NCI-H460 (cell line): ENCODE measurements at places on chromosomes 7 and 10. TPM values are rescaled to one million over a fixed set of nuclear protein-coding genes. Genes with fewer than 3 reads are reported as not detected.
A peak's percentile ranks its signal among the peaks of the same experiment; 100 is the strongest.

The SRPK2 gene
- 41.6 and 52.8 TPM in 2 replicates for total RNA-seq

The SPDYE1 gene
- not detected in 2 replicates for total RNA-seq

The ANK3 gene
- 46.6 and 65.7 TPM in 2 replicates for total RNA-seq

The CHST15 gene
- total RNA-seq, result 53.2 and 60.9 TPM in 2 replicates

The ADCY1 gene
- 1.5 and 2.3 TPM in 2 replicates for total RNA-seq

The BLNK gene
- total RNA-seq, result not detected in 2 replicates

The ICA1 gene
- total RNA-seq, result 17.1 and 24.1 TPM in 2 replicates

The ZNF282 gene
- 18.7 and 19.6 TPM in 2 replicates for total RNA-seq

The COL13A1 gene
- total RNA-seq, result 0.15 and 0.20 TPM in 2 replicates

DNA sequence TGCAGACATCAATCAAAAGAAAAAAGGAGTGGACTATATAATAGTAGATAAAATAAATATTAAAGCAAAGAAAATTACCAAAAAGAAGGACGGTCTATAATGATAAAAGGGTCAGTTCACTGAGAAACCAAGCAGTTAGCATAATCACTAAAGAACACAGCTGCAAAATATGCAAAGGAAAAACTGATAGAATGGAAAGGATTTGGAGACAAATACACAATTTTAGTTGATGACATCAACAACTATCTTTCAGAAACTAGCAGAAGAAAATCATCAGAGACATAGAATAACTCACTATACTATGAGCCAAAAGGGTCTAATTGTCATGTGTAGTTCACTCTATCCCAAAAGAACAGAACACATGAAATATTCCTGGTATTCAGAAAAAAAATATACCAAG is 316.4 kb upstream of the IGFBP3 start:
- DNase-seq, result no peak

DNA sequence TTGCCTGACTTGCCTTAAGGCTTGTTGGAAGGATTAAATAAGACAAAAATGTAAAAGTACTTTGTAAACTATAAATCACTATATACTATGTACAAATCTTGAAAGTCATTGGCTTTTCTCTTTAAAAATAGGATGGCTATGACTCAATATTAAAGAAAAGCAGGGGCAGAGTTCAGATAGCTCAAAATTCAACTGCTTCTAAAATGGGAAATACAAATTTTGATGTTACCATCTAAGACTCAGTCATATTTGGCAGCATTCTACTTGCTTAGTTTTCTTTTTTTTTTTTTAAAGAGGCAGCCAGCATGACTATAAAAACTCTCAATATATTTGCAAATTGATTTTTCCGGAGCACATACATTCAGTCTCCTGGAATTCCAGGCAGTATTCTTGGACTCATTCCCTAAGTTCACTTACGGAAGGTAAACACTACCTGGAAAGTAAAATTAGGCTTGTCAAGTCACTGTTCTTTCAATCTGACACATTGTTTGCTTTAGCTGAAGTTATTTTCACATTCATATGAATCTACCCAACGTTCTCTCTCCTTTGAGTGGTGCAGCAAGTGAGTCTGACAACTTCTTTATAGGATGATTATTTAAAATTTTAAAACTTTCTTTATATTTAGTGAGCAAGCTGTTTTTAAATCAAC is 133.8 kb upstream of the CCDC6 start:
- DNase-seq, result no peak

- no peak for DNase-seq
Measured at GRCh38 chr7:123569352-123570010, 11.9 kb upstream of the NDUFA5 start.

- peak; percentile 7 for DNase-seq
Measured at GRCh38 chr7:132270517-132270916, 305.8 kb downstream of the PLXNA4 start.

DNA sequence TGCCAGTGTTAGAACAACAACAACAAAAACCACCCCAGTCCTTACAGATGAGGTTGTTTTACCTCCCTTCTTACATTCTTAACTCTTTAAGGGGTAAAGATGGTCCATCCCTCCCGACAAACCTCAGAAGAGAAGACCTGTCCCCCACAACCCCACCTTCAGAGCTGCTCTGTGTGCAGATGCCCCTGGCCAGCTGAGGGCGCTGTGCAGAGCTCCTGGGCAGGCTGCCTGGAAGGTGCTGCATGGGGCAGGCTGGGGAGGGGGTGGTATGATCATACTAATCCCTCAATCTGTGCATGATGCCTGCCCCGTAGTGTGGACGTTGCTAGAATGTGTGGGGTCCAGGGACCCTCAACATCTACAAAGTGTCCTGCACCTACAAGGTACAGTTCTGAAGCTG is 387.1 kb downstream of the INHBA start:
- DNase-seq, result no peak

DNA sequence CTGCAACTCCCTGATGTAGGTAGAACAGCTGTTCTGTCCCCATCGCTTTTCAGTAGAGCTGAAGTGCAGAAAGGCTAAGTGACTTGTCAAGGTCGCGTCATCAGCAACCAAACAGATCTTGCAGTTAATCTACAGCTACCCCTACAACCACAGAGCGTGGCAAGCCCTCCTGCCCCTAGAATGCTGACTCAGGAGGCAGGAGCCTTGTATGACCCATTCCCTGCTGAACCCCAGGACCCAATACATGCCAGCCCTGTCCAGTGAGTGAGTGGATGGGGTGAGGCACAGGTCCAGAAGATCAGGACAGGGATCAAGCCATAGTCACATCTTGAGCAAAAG is 26.6 kb upstream of the GJD4 start:
- no peak for DNase-seq

DNA sequence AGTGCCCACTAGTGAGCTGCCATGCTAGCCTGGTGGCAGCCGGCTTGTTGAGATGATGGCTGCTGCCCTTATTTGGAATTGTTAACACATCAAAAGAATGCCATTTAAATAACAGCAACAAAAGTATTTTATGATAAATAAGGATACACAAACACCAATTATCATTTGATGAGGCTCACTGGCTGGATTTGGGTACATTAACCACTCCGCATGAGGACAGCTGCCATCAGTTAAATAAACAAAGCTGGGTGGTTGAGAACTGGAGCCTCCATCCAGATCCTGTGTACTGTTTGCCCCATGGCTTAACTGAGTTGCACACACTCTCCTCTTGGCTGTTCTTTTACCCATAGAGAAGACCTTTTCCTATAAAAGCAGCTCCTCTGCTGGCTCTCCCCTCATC is 103.8 kb downstream of the RGS10 start:
- no peak for DNase-seq

GRCh38 chr7:45052011-45052410 is 36.8 kb downstream of the NACAD start:
- DNase-seq, result no peak

- no peak for DNase-seq
Measured at GRCh38 chr7:31466036-31466435, 47.9 kb upstream of the ITPRID1 start.

- DNase-seq, result no peak
Measured at GRCh38 chr10:56874950-56875349, 513.9 kb upstream of the ZWINT start.

GRCh38 chr7:149791-150636 is 42.4 kb upstream of the FAM20C start:
- no peak for DNase-seq

GRCh38 chr7:93884541-93884940 is 6.0 kb downstream of the TFPI2 start:
- DNase-seq, result no peak

GRCh38 chr7:408751-409311 is 110.8 kb downstream of the PDGFA start:
- no peak for DNase-seq

GRCh38 chr10:29857843-29858701 is 201.3 kb downstream of the JCAD start:
- peak; percentile 59 for DNase-seq

DNA sequence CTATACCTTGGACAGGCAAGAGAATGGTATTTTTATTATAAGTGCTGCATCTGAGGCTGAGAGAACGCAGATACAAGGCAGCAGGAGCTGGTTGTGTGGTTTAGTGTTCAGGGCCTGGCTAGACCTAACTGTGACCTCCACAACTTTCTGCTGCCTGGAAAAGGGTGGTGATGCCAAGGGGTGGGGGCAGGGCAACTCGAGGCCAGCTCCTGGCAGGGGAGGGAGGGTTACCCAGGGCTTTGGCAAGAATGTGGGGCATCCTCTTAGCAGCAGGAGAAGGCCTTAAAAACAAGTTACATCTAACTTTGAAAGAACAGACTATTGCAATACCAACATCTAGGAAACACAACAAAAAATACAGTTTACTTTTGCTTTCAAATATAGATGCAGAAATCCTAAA is 13.0 kb downstream of the MXI1 start:
- DNase-seq, result no peak

- DNase-seq, result no peak
Measured at GRCh38 chr10:119863951-119864565, 8.6 kb downstream of the MCMBP start.

- no peak for DNase-seq
Measured at GRCh38 chr10:48740015-48740707, 55.5 kb downstream of the WDFY4 start.

GRCh38 chr7:31114593-31115343 is 62.7 kb downstream of the ADCYAP1R1 start:
- DNase-seq, result peak; percentile 30

GRCh38 chr7:132656846-132657776 is 80.8 kb upstream of the PLXNA4 start:
- DNase-seq, result peak; percentile 21

DNA sequence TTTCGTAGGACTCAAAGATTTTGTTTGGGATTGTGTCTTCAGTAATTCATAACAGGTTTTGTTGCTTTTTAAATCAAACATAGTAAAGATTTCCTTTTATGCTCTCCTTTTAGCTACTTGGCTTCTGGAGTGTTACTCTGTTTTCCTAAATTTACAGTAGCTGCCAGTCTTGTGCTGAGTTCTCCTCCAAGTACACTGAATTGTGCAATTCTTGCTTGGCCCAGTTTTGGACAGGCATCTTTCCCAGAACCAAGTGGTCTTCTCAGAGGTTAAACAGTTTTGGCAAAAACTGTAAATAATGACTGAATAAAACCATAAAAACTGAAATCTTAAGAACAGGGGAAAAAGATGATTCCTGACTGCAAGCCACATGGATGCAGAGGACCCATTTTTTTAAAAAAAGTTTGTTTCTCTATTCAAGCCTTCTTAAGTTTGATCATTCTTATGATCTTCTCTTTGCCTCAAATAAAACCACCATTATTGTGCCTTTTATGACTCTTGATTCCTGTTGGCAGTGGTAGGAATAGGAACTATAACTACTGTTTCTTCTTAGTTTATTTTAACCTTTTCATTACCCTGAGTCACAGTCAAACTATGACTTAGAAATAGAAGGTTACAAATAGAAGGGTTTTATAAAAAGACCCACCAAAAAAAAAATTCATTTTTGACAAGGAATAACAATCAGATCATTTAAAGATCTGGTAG is 88.0 kb downstream of the MDFIC start:
- DNase-seq, result no peak

GRCh38 chr10:18619016-18619415 is 32.4 kb downstream of the NSUN6 start:
- no peak for DNase-seq

GRCh38 chr10:116470071-116470470 is 42.4 kb downstream of the PNLIPRP3 start:
- no peak for DNase-seq

DNA sequence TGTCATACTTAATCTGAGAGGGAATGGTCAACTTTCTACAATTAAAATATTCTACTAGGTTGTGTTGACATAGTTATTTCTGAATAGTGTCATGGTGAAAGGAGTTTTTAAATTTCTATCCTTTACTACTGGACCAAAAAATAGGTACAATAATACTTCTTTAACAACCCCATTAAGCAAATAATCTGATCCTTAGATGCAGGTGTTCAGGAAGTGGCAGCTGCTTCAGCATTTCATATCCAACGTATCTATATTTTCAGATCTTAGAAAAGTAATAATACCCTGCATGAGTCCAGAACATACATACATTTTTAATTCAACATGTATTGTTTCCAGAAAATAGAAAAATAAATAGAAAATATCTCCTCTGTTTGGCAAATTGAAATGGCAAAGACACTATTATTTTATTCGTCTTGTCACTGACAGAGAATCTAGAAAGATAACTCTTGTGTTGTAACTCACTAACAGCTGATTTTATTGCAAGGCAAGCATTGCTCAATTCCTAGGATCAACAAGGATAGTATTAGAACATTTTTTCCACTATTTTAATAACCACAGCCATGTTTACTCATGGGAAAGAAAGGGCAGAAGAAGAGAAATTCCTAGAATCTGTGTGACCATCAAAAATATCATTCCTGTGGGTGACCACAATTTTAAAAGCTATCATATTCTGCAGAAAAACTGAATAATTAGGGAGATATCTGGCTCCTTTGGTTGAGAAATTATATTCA is 159.3 kb upstream of the CNTNAP2 start:
- DNase-seq, result no peak

DNA sequence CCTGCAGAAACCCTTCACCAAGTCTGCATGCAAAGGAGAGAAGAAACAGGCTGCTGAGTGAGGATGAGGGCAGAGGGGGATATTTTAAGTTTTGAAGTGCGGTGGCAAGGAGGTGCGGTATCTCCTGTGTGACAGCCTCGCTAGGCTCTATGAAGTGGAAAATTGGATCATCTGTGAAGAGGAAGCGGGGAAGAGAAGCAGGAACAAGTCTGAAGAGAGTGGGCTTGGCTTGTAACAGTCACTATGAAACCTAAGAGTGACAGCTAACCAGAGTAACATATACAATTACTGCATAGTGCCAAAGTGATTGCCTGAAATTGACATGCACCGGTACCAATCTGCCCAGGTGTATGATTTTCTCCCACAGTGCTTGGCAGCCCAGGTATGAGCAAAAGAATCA is 287.5 kb upstream of the KLF14 start:
- no peak for DNase-seq

GRCh38 chr10:100980711-100981110 is 6.6 kb downstream of the MRPL43 start:
- DNase-seq, result no peak

DNA sequence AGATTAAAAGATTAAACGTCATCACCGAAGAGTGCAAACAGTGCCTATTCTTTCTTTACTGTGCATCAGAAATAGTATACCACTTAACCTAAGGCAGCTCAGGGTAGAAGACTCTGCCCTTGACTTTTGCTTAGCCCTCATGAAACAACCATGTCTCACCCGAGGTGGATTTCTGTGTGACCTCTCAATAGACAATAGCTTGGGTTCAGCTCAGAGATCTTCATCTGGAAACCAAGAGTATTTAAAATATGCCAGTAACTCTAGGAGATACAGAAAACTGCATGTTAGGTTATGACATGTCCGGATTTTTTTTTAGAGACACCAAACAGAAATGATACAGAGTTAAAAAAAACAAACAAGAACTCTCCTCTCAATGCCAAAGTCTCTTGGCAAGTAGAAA is 75.8 kb downstream of the JAZF1 start:
- no peak for DNase-seq

GRCh38 chr7:131865911-131866310 is 309.5 kb upstream of the PODXL start:
- no peak for DNase-seq
